ENCODE measurements at places on chromosomes 4 and X.

GRCh38 chrX:17613979-17614588, 123.2 kb upstream of the SCML1 start:
- DNase-seq, result no peak

- DNase-seq, result no peak
Measured at GRCh38 chrX:1885116-1885515, 270.3 kb downstream of the ASMT start.

DNA sequence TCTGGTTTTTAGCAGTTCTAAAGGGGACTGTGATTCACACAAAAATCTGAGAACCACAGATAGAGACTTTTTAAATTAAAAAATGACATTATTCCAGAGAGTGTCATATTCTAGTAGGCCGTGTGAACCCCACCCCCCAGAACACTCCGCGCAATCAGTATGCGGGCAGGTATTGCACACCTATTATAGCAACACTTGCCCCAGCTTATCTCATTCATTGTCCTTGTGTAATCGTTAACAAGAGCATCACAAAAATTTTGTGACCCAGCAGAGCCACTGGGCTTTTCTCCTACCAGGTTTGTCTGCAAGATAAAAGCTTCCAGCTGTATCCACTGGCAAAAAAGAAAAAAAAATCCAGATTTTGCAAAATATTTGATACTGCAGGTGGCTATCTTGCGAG, 394.1 kb upstream of the SMIM31 start:
- no peak for DNase-seq

- DNase-seq, result no peak
Measured at GRCh38 chr4:131603705-131604104, 1545.4 kb upstream of the PCDH10 start.

- DNase-seq, result no peak
Measured at GRCh38 chrX:13101441-13102139, 57.2 kb upstream of the FAM9C start.

DNA sequence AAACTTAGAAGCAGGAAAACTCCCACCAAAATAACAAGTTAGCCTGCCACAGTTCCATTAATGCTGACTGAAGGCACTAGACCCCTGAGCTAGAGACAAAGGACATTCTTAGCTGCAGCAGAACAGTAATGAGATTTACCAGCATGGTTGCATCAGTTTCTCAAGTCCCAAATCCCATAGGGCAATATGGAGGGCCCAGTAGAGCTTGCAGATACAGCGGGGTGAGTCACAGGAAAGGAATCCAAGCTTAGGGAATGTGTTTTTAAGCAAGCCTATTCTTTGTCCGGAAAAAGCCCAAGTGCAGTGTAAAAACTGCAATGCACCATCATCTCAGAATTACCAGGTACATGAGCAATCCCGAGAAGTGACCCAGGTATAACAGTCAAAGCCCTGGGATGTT, 51.3 kb upstream of the EXOC1L start:
- DNase-seq, result no peak

DNA sequence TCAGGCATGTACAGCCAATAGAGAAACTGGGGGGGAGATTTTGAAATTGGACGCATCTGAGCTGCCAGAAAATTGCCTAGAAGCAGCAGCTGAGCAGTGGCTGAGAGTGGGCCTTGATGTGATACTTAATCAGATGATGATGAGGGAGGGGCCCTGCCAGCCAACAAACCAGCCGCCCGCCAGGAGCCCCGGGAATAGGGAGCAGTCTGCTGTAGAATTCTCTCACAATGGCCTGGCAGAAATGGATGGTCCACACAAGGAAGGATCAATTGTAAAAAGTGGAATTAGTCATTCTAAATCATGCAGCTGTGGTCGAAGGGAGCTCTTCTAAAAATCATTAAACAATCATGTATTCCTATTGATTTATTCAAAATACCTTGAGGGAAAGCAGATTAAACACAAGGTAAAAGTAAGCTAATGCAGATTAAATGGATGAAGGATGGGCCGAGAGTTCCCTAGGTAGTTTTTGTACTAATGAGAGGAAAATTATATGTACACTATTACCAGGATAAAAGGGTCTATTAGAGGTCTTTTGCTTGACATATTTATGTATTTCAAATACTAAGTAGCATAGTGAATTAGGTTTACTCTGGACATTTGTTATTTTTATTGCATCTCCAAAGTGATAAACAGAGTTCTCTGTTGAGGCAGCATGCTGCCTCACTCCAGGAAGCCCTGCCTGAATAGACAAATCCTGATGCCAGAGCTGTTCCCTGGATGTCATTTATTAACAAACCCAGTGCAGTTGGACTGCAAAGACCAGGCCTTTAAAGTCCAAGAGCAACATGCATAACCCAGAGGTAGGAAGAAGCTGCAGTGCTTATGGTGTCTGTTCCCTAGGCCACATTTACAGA, 91.3 kb downstream of the NKX6-1 start:
- no peak for DNase-seq

DNA sequence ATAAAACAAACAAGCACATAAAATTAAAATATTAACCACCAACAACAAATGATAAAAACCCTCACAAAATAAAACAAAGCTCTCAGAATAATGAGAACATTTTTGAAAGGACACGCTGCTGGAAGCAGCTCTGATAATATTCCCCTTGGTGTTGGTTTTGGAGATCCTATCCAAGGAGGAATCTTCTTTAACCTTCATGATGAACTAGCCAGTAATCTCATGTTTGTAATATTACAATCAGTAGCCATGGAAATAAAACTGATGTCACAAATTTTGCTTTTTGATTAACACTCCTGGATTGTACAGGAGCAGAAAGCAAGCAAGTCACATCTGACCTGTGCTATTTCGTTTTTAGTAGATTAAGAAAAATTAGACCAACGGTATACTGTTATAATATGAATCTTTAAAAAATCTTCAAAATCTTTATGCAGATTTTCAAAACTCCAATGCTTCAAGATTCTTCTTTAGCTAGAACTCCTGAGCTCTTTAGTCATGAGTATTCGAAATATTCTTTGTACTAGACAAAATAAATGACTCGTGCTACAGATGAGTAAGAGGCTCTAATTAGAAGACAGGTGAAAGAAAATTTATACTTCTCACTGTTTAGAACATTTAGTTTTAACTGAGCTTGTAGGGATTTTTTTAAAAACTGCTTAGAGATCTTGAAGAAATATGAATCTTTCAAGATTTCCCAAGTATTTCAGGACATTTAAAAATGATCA, 154.1 kb downstream of the RASL11B start:
- DNase-seq, result no peak

DNA sequence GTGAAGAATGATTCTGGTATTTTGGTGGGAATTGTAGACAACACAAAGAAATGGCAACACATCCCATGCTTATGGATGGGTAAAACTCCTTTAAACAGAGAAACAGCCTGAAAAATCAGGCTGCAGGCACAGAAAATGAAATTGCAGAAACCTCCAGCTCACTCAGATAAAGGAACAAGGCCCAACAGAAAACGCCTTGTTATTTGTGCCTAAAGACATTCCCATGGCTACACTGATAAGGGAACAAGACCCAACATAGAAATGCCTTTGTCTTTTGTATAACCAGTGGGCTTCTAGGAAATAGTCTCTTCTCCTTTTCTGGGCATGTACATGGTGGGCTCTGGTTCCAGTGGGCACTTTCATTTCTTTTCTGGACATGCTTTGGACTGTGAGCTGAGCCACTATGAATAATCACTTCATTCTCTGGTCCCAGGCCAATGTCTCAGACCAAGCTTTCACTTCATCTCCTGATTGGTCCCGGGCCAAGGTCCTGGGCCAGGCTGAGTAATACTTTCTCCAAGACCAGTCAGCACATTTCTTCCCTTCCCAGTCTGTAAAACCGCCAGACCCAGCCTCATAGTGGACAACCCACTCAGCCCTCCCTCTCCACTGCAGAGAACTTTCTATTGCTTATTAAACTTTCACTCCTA, 160.5 kb downstream of the TBX22 start:
- no peak for DNase-seq

DNA sequence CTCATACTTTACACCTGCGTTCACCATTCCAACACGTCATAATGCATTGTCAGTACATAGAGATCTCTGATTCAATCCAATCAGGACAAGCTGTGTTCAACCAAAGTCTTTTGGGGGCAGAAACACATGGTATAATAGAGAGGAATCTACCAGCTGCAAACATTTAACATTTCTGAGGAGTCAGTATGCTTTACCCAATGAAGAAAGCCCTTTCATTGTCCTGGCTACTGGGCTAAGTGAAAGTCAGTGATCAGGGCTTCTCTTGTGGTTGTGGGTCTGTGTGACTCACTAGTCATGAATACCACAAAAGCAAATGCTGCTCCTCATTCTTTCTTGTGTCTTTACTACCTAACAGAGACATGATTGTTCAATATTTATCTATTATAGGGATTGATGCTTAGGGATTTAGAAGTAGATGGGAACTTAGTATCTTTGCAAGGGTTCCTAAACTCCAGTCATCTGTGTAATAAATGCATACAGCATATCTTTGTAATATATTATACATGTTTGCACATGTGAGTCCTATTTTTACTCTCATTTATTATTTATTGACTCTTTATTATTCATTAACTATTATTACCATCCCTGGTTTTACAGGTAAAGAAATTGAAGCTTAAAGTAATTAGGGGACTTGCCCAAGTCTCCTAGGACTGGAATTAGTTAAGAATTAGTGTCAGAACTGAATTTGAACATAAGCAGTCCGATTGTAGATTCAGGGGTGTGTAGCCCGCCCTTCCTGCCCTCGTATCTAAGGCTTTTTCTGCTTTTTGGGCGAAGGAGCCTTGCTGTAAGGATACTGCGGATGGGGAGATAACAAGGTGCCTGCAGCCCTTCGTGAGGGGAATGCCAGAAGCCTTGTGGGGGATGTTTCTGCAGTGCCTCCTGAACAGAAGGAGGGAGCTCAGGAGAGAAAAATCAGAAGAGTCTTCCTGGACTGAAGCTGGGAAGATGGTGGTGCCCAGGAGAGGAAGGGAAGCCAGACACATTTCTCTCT, 353.1 kb upstream of the BOD1L1 start:
- DNase-seq, result no peak

DNA sequence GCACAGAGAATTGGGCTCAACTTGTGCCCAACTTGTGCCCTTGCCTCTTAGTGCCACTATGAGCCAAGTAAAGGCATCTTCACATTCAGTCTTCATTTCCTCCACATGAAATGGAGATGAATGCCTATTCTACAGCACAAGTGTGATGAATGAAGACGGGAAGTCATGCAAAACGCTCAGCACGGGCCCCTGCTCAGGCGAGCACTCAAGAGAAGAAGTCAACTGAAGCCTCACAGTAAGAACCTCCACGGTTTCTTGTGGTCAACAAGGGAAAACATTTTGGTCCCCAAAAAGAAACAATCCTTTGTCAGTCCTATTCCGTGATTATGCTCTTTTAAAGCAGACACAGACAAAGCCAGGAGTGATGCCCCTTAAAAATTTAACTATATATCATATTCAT, 87.0 kb downstream of the IRF2 start:
- no peak for DNase-seq

DNA sequence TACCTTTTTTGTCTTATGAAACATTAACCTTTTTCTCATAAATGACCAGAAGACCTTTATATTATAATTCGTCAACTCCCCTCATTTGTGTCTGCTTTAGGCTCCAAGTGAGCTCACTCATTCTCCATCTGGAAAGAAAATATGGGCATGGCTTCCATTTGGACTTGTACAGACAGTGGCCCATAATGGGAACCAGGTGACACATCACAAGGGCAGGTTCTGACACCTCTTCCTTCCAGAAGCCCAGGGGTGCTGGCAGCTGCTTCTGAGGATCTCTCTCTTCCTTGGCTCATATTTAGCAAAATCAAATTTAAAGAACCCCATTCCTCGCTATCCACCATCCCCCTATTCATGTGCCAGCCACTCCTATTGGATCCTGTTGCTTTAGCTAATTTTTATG, 69.6 kb downstream of the CD38 start:
- no peak for DNase-seq

DNA sequence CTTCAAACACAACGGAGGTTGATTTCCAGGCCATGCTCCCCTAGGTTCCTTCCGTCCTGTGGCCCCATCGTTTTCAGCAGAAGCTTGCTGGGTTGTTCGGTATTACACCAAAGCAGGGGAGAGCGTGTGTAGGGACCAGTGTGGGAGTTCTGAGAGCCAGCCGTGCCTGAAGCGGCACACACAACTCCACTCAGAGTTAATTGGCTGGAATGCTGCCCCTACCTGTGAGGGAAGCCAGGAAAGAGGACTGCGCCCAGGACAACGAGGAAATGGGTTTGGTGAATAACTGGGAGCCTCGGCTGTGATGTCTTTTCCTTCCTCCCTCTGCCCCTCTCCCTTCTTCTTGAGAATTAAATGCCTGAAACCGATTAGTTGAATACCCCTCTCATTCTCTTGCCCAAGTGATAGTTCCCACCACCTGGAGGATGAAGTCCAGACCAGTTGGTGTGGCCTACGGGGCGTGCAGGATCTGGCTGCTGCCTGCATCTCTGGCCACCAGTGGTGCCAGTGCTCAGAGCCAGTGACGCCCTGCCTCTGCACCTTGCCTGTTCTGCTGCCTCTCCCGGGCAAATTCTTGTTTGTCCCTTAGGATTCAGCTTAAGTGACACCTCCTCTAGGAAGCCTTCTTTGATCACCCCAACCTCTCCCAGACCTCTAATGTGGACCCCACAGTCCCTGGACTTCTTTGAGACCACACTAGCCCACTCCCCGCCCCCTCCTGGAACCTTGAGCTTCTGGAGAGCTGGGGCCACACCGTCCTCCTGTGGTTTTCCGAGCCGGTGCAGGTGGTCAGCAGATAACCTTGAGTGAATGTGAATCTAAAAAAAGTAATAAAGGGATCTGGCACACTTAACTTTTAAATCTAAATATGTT, 33.6 kb downstream of the TBC1D14 start:
- no peak for DNase-seq

- DNase-seq, result no peak
Measured at GRCh38 chrX:37871626-37872302, 24.4 kb upstream of the DYNLT3 start.

DNA sequence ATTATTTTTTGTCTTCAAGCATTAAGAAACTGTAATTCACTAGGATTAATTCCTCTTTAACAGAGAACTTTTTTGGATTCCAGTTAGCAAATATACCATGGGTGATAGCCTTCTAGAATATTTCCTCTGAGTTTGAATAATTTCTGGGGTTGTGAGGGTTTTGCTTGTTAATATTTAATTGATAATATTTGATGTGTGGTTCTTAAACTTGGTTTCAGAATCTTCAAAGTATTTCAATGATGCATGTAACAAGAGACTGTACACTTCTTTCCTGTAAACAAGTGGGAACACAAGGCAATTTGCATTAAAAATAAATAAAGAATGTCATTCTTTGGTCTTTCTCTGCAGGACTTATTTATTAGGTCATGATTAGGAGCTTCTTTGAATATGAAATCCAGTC, 9.5 kb upstream of the C4orf51 start:
- DNase-seq, result no peak

DNA sequence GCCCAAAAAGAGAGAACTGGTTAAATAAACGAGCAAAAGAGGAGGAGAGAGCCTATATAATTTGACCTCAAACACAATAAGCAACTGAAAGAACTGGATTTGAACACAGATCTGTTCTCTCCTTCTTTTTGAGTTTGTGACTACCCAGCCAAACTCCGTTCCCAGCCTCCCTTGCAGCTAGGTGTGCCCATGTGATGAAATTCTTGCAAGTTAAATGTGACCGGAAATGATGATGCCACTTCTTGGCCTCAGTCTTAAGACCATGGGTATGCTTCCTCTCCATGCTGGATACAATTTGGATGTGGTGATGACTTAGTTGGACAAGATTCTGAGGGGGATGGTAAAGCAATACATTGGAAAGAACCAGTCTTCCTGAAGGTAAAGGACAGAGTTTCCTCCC, 204.1 kb downstream of the PTTG2 start:
- no peak for DNase-seq

- DNase-seq, result no peak
Measured at GRCh38 chr4:157048248-157048647, 27.7 kb upstream of the GLRB start.

GRCh38 chrX:24646745-24647182, 383 bp downstream of the PCYT1B start:
- no peak for DNase-seq
